ENCODE measurements at places on chromosomes 12 and 14.

DNA sequence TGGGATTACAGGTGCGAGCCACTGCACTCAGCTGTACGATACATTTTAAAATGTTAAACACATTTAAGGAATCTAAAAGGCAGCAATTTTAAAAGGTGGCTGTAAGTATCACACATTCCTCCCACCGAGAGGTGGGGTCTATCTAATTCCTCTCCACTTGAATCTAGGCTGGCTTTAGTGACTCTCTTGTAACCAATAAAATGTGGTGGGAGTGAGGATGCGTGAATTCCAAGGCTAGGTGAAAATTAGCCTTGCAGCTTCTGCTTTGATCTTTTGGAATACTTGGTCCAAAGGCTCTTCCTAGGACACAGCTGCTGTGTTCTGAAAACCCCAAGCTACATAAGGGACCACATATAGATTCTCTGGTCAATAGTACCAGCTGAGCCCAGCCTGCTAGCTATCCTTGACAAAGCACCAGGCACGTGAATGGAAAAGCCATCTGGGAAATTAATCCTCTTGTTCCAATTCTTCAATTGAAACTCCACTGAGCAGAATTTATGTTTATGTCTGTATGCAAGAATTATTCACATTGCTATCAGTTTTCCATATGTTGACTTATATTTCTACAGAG is 8.8 kb upstream of the GPRC5D start:
- no peak for DNase-seq

DNA sequence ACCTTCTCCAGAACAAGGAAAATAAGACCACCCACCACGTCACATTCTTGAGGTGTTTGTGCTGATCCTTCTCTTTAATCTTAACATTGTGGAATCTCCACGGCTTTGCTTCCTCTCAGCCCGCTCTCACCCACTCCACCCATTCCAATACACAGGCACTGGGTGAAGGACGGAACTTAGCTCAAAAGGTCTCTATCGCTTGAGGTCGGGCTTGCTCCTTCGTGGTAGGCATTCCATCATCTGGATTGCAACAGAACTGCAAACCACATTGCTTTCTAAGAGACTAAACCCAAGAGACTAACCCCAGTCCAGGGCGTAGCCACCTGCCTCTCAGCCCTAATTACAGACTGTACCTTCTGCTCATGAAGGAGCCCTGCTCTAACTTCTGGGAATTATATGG is 24.0 kb upstream of the MDM2 start:
- DNase-seq, result no peak

- no peak for DNase-seq
These were observed 192.8 kb upstream of the AMIGO2 start for GRCh38 chr12:47272412-47273190.

GRCh38 chr14:77221241-77221871 is 39.8 kb downstream of the TMEM63C start:
- no peak for DNase-seq
